ENCODE measurements at places on chromosomes 12 and 14.

DNA sequence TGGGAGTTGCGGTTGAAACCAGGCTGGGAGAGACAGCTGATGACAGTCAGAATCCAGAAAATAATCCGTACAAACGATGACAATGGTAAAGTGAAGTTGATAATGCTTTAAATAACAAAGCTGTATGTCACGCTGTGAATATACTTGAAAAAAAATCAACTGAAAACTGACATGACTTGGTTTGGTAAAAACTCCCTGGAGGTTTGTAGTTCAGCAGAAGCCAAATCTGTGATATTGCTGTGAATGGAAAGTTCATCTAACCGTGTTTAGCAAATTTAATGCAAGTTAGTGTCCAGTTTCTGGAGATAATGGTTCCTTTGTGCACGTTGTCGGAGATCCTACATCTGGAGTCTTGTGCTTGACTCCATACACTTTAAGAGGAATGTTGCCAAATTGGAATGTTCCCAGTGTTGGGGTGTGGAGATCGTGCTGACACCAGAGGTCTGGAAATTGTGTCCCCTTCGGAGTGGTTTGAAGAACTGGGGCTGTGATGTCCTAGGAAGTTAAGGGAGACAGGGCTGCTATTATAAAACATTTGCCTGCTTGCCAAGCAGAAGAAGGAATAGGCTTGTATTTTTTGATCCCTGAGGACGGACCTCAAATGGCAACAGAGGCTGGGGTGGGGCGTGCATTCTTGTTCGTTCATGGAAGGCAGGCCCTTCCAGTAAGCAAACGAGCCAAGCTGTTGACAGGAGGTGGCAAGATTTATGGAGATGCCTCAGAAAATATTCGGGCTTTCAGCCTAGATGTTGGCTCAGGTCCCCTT lies 30.6 kb downstream of the PPFIBP1 start:
- peak; percentile 49 for DNase-seq

GRCh38 chr14:36856095-36856878 lies 194.6 kb downstream of the PAX9 start:
- no peak for DNase-seq

DNA sequence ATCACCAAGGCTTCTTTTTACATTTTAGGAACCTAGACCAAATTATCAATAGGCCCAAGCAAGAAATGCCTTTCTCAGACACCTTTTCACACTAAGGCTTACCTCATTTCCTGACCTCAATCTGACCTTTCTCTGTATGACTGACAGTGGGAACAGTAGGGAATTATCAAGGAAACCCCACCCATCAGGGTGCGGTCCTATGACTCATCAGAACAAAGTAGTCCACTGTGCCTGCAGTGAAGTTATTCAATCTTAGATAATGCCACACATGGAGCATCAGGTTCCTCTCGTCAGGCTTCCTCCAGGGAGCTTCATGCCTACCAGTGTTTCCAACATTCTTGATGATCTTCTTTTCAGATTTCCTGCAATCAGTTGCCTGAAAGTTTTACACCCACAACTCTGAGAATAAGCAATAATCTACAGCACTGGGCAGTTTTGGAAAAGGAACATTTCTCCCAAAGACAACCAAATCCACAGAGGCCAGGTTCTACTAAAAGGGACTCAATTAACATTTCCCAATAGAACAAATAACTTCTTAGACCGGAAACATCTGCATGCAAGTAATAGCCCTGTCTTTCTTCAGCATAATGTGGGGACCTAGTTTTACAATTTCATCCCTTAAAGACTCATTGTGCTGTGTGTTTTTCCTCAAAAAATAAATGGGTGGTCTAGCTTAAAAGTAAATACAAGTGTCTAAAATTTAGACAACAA lies 35.9 kb upstream of the TMTC2 start:
- DNase-seq: no peak

DNA sequence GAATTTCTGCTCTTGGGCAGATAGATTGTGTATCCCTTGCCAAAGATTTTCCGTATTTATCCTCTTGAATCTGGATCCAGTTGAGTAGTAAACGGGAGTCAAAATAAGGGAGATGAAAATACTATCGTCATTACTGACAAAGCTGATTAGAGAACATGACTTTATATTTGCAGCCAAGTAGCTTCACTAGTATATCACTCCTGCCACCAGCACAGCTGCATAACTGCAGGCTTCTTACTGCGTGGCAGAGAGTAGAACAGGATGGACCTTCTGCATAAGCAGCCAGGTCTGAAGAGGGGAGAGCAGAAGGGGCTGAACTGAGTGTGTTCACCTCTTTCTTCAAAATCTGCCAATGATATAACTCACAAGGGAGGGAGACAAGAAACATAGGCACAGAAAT lies 283.7 kb downstream of the FBXL14 start:
- DNase-seq: no peak

GRCh38 chr14:104751539-104752422 lies 1.2 kb upstream of the SIVA1 start:
- no peak for DNase-seq

DNA sequence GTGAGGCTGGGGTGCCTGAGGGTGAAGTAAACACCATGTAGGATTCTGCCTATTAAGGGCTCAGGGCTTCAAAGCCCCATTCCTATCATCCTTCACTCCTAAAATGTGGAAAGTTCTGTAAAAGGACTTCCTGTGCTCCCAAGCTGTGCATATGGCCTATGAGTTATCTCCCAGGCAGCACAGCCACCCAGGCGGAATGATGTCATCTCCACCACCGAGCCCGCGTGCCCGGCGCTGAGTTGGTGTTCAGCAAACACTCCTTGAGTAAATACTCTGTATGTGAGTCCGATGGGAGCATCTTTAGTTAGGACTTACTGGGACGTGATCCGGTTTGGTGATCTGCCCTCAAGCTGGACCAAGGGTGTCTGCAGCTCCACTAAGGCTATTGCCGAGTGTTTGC lies 437.3 kb downstream of the MED13L start:
- DNase-seq: no peak

GRCh38 chr12:40618636-40619035 lies 73.6 kb upstream of the CNTN1 start:
- DNase-seq: no peak

GRCh38 chr12:104602896-104603295 lies 146.1 kb downstream of the CHST11 start:
- no peak for DNase-seq

- no peak for DNase-seq
These were observed 18.0 kb downstream of the BICD1 start for GRCh38 chr12:32124637-32125036.

GRCh38 chr12:30692470-30692869 lies 3.2 kb downstream of the IPO8 start:
- no peak for DNase-seq

GRCh38 chr14:103897075-103897947 lies 30.9 kb upstream of the TDRD9 start:
- no peak for DNase-seq

- no peak for DNase-seq
These were observed 1788.7 kb upstream of the FLRT2 start for GRCh38 chr14:83741269-83741668.

DNA sequence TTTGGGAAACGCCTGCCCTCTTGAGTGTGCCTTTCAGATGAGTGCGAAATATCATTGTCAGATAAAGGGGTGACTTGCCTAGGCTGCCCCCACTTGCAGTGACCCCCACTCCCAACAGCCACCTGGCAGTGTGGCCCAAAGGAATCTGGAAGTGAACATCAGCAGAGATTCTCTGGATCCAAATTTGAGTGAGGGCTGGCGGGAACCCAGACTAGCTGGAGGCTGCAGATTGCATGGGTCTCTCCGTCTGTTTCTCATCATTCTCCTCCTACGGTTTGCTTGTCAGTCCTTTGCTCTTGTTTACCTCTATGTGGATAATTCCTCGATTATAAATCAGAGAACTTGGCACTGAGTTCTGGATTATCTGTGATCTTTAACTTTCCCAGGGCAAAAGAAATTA lies 280.8 kb downstream of the ZFP36L1 start:
- DNase-seq: peak; percentile 69

GRCh38 chr14:101019541-101019940 lies 116.0 kb upstream of the RTL1 start:
- DNase-seq: no peak

DNA sequence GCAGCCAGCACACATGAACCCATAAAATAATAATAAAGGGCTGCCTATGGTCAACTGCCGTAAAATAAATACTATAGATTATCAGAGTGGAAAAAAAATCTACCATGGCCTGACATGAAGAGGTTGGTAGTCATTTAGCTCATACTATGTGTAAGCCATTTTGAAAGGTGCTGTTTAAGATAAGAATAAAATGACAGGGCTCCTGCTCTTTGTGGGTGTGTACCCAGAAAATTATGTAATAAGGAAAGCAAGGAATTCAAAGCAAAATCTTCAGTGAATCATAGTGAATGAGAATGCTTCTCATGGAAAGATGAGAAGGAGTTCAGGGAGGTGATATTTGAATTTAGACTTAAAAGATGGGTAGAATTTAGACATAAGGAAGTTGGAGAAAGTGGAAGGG lies 42.9 kb upstream of the PPM1H start:
- no peak for DNase-seq

DNA sequence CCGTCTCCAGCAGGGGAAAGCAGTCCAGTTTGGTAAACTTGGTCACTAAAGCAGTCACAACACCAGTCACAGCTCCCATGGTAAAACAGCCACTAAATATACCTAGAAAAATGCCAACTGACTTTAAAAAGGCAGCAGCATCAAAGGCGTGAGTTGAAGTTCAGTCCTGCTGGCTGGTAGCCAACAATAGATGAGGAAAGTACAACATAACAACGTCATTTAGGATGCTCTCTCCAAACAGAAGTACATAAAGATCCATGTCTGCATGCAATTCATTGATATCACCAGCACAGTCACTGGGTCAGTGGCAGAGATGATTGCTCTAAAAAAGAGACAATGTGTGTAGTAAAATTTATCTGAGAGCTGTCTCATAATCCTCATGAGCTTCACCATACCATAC lies 59.3 kb upstream of the TMPO start:
- DNase-seq: no peak

GRCh38 chr14:93045211-93045674 lies 70.5 kb downstream of the ITPK1 start:
- DNase-seq: no peak

DNA sequence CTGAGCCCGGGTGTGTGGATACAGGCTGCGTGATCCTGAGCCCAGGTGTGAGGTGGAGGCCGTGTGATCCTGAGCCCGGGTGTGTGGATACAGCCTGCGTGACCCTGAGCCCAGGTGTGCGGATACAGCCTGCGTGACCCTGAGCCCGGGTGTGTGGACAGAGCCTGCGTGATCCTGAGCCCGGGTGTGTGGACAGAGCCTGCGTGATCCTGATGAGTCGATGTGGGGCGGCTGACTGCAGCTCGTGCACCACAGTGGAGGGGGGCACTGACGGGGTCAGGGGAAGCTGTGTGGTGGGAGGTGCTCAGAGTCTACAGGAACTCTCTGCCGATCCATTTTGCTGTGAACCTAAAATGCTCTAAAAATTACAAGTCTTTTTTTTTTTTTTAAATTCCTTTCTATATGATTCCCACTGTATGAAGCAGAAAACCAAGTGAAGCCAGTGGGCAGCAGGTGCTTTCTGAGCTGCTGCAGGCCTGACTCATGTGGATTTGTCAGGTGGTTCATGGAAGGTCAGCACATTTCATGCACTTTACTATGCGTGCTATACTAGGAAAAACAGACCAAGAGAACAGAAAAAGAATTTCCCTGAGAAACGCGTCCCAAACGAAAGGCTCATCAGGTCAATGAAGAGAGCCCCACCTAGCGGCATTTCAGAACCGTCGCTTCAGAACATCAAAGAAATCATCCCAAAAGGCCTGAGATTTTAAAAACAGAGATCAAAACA lies 19.3 kb downstream of the BRF1 start:
- peak; percentile 30 for DNase-seq

GRCh38 chr14:38517426-38517825 lies 261.5 kb upstream of the CLEC14A start:
- DNase-seq: no peak

- DNase-seq: no peak
These were observed 526.5 kb downstream of the CCER1 start for GRCh38 chr12:90428465-90428864.

GRCh38 chr14:37650356-37651037 lies 55.1 kb downstream of the TTC6 start:
- no peak for DNase-seq

DNA sequence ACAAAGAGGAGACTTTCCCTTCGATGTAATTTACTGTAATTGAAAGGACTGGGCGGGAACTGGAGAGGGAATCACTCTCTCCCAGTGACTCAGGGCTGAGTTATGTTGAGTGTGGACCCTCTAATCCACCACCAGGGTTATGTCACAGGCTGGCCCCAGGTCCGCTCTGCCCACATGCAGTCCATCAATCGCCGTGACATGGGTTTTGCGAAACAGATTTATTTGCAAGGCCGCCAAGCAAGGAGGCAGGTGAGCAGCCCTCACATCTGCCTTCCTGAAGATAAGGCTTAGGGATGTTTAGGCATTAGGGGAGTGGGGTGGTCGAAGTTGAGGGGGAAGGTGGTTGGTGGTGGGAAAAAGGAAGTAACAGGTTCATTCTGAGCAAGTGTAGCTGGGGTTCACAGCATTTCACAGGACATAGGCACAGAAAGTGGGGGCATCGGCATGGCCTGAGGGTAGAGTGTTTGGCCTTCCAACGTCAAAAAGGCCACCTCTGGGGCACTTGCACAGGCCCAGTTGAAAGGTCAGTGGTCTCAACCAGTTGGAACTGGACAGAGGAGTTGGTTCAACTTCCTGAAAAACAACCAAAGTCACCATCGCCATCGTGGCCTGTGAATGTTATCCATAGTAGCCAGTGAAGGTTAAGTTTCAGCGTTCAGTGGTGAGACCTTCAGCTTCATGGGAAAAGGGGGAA lies 66.9 kb downstream of the DNAH10 start:
- no peak for DNase-seq

GRCh38 chr12:7221486-7221885 lies 32.0 kb downstream of the PEX5 start:
- no peak for DNase-seq

GRCh38 chr12:54991991-54992375 lies 7.4 kb upstream of the TESPA1 start:
- DNase-seq: no peak

- DNase-seq: no peak
These were observed 62.4 kb upstream of the PSMC1 start for GRCh38 chr14:90193925-90194324.

DNA sequence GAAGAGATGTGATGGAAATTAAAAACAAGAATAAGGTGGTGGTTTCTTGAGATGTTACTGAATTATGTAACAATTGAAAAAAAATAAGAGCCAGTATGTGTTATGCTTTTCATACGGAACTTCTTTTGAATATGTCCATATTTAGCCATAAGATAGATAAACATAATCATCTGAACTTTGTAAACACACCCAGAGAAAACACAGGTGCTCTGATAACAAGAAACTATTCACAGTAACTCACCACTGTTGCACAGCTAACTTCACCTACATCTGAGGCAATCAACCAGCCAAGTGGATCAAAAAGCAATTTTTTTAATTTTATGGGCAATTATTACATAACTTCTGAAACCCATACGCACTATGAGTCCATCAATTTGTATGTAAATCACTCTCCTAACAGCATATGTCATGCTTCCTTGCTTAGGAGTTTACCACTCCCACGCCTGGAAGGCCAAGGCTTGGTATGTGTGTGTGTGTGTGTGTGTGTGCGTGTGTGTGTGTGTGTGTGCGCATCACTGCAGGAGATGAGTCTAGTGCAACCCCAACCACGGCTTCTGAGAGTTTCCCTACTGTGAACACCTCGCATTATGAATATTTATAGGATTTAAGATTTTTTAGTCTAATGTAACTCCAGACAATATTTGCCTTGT lies 443.4 kb downstream of the BCAT1 start:
- no peak for DNase-seq
